Left kidney (tissue), 8 donors: ENCODE measurements at places on chromosomes 2 and 18. TPM values are rescaled to one million over a fixed set of nuclear protein-coding genes. Genes with fewer than 3 reads are reported as not detected.

PRKRA gene
- polyA plus RNA-seq = 91.7 TPM

CLEC4F gene
- 0.12 TPM for polyA plus RNA-seq

UGT1A6 gene
- polyA plus RNA-seq = 2.7 TPM

- no peak for DNase-seq
These were observed 36.5 kb upstream of the DARS1 start for GRCh38 chr2:136021976-136022375.

DNA sequence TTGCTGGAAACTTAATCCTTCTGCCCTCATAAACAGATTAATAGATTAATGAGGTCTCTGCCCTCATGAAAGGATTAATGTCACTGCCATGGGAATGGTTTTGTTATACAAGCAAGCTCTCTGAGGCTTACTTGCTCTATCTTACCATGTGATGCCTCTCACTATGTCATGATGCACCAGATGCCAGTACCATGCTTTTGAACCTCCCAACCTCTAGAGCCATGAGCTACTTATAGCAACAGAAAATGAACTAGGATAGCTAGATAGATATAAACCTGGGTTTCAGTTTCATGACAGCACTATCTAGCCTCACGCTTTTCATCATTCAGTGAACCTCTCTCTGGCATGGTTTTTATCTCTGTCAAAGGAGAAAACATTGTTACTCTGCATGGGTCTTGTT is 371.6 kb upstream of the LRP1B start:
- no peak for DNase-seq

DNA sequence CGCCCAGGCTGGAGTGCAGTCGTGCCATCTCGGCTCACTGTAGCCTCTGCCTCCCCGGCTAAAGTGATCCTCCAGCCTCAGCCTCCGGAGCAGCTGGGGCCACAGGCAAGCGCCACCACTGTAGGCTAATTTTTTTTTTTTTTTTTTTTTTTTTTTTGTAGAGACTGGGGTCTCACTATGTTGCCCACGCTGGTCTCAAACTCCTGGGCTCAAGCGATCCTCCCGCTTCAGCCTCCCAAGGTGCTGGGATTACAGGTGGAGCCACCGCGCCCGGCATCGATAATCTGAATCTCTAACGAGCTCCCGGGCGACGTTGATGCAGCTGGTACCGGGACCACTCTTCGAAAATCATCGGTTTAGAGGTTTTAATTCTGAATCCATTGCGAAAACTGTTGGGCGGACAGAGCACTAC is 520 bp upstream of the CYP20A1 start:
- no peak for DNase-seq

DNA sequence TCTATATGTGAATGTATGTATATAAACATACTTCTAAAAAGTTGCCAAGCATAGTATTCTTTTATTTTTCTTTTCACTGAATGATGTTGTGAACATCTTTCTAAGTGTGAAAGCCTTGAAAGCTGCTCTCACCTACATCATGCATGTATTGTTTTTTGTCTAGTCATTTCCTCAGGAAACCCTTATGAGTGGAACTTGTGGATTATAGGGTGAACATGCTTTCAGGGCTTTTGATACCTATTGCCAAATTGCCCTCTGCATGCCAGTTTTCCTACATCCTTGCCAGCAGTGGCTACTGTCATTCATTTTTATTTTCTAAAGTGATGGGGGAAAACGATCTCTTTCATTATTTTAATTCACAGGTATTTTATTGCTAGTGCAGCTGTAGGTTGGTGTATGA is 78.3 kb downstream of the ADAM23 start:
- no peak for DNase-seq

- no peak for DNase-seq
These were observed 268.9 kb downstream of the NDUFA10 start for GRCh38 chr2:239756031-239756789.

GRCh38 chr2:74646201-74646600 is 1.9 kb downstream of the M1AP start:
- DNase-seq = no peak

DNA sequence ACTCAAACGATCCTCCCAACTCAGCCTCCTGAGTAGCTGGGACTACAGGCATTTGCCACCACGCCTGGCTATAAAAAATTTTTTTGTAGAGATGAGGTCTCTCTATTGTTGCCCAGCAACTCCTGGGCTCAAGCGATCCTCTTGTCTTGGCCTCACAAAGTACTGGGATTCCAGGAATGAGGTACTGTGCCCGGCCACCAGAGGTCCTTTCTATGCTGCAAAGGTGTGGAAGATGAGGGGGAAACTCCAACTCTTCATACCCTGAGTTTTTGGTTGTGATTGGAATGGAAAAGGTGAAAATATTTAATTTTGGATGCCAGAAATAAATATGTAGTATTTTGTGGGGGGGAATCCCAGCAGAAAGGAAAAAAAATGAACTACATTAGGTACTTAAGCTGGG is 36.0 kb downstream of the MRPL33 start:
- DNase-seq = no peak

DNA sequence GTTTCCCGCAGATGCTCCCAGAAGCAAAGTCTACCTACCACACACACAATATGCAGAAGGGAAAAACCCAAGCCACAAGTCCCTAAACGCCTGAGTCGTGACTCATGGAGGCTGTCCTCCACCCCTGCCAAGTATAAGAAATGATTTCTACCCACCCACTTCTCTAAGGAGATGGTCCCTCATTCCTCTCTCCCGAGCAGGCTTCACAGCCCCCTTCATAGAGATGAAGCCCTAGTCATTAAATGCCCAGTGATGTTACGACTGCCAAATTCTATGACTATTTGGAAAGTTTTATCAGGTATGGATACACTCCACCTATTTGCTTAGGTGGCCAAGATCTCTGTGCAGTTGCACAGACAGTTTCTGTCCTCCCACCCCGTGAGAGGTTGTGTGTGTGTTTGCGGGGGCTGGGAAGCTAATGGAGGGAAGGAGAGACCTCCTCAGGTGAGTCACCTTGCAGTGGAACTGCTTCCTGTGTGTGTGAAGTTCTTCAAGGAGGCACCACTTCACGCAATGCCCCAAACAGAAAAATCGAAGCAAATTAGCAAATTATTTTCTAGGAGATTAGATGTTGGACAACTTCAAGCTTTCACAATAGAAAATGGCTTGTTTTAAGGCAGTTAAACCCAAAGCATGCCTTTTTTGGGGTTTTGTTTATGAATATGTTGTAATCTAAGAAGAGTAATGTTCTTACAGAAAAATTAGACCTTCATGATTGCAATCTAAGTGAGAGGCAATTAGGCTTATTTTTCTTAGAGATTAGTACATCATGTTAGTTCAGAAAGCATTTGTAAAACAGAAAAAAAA is 175.2 kb downstream of the TGIF1 start:
- no peak for DNase-seq

DNA sequence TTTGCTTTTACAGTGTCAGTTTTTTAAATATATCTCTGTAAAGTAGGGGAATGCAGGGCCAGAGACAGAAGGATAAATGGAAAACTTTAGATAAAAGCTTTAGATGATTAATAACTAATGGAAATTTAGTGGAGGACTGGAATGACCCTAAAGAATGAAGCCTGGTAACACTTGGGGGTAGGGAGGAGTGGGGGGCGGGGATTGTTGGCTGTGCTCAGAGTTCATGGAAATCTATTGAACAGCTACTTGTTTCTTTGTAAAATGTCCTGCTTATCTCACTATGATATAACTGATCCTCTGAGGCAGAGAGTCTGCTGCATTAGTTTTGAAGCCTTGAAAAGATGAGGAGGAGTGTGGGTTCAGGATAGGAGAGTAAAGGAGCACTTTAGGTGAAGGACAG is 90.5 kb downstream of the TMEM185B start:
- no peak for DNase-seq

DNA sequence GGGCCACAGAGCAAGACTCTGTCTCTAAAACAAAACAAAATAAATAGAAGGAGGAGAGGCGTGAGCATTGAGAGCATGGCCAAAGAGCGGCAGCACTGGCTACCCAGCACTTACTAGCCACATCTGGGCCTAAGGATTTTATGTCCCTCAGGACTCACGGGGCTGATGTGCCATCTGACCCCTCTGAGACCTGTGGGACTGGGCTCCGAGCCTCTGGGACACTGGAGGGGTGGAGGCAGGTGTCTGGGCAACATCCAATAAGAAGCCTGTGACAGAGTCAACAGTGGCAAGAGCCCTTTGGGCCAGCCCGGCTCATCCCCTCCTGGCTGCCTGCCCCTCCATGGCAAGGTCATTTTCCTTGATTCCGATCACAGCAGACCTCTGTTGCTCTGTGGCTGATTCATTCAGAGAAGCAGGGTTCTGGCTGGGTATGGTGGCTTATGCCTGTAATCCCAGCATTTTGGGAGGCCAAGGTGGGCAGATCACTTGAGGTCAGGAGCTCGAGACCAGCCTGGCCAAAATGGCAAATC is 60.7 kb downstream of the RRM2 start:
- no peak for DNase-seq

- DNase-seq = no peak
These were observed 5.0 kb upstream of the DNPEP start for GRCh38 chr2:219392754-219393153.

DNA sequence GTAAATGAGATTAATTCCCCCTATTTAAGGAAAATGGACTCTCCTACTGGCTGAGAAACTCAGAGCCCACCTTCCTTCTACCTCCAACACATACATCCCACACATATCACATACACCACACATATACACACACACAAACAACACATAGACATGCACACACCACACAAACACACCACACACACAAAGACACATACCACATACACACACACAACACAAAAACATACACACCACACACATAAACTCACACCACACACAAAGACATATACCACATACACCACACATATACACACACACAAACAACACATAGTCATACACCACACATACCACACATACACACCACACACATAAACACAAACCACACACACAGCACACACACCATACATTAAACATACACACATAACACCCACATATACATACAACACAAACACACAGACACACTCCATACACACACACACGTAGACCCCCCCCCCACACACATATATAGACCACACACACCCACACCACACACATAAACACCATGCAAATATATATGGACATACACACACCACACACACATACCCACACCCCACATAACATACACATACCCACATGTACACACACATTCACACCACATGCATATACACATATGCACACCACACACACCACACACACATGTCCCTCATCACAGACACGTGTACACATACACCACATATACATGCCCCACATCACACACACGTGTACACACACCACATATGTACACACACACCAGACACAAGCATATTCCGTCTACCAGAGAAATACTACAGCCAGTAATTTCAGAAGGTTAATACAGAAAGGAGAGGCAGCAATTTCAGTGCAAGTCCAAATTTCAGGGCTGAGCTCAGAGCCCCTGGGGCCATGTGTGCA is 204.3 kb downstream of the SNTG2 start:
- DNase-seq = no peak

- DNase-seq = no peak
These were observed 86.8 kb upstream of the SPHKAP start for GRCh38 chr2:228268301-228268700.
